ENCODE measurements at places on chromosomes 3 and 15. TPM values are rescaled to one million over a fixed set of nuclear protein-coding genes. Genes with fewer than 3 reads are reported as not detected.

GRCh38 chr15:33839540-33839939 lies 128.8 kb upstream of the CHRM5 start:
- DNase-seq = no peak

The CPNE9 gene
- not detected for total RNA-seq

DNA sequence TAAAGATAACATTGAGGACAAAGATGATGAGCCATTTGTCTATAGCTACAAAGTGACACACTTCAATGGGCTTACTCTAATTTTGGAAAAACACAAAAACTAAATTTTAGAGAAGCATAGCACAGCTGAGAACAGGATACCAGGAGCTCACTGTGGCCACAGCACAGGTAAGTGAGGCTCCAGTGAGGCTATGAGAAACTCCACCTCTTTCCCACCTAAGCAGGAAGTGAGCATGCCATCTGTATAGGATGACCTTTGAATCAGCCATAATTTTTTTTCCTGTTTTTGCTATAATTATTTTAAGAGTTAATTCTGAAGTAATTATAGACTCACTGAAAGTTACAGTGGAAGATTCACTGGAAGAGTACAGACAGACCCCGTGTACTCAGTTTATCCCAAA lies 82.1 kb upstream of the DCLK3 start:
- DNase-seq = no peak

The NRROS gene
- total RNA-seq = 44.0 TPM

GRCh38 chr15:26698555-26698954 lies 74.3 kb downstream of the GABRB3 start:
- DNase-seq = no peak

The TPRG1 gene
- total RNA-seq = 3.7 TPM

GRCh38 chr3:123419850-123420297 lies 29.0 kb downstream of the ADCY5 start:
- DNase-seq = no peak

The LXN gene
- total RNA-seq = 9.3 TPM

DNA sequence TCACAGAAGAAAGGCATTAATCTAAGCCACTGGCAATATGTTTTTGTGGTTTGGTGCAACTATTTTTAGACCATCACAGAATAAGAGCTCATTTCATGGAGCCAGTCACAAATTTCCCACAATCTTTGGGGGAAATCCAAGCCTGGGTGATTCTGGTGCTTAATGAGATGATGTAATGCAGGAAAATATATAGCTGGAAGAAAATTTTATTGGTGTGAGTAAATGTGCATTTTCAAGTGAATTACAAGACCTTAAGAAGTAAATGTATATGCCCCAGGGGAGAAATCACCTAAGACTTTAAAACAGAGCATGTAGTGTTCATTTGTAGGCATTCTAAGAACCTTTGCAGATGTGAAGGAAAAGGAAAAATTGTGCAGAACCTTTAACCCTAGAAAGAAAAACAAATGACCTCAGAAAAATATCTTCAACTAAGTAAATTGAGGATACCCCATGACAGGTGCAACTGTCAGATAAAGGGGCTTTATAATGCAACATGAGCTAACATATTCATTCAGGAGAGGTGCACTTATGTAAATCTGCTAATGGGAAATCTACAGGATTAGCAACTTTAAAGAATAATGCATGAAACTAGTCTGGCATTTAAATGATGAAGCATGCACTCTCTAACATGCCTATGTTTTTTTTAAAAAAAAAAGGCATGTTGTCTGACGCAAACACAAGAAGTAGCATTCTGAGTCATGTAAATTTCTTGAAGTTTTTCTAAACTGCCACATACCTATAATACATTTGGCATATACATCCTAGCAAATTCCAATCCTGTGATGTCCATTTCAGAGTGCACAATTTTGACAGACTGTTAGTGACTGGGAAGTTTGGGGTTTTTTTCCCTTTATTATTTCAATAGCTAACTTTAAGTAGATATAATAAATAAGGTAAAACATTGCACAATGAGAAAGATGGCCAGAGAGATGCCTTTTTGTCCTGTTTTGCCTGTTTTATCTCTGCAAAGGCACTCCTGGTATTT lies 105.1 kb downstream of the MEX3B start:
- no peak for DNase-seq

DNA sequence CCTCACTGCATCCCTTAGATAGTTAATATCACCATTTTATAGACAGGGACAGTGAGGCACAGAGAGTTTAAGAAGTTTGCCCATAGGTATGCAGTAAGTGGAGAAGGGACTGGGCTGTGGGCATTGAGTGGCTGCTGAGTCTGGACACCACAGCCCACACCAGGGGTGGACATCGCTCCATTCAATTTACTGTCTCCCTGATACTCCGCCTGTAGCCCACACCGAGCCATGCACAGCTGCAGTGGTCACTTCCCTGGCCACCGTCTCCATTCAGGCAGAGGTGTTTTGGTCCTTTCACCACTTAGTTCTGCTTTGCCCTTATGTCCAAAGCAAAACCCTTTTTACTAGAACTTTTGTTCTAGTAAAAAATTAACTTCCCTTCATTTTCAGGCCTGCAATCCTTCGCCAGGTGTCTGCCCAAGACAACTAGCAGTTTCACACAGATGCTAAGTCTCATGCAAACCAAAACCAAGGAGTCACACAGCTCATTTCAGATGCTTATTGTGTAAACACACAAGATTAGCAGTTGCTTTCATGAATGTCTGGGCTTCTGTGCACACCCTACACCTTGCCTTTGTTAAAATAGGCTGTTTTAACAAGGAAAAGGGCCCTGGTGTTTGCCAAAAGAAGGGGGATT lies 30.1 kb downstream of the ZNF35 start:
- no peak for DNase-seq

GRCh38 chr3:37582086-37582485 lies 279.6 kb upstream of the CTDSPL start:
- no peak for DNase-seq

DNA sequence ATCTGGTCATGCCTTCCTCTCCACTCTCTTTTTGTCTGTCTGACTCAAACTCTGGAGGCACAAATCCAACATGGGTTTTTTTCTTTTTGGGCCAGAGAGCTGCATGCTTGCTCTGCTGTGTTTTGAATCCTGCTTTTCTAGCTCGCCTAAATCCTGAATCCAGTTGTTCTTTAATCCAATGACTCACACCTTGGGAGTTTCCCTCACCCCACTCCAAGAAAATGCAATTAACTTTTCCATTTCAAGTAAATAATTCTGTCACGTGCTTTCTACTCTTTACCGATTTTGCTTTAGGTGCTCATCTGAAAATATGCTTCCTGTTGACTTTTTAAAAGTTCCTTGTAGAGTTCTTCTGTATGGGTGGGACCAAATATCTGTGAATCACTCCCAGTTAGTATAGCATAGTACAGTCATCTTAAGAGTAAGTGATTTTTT lies 47.6 kb downstream of the SLMAP start:
- DNase-seq = no peak

The NFKBIZ gene
- 27.3 TPM for total RNA-seq

DNA sequence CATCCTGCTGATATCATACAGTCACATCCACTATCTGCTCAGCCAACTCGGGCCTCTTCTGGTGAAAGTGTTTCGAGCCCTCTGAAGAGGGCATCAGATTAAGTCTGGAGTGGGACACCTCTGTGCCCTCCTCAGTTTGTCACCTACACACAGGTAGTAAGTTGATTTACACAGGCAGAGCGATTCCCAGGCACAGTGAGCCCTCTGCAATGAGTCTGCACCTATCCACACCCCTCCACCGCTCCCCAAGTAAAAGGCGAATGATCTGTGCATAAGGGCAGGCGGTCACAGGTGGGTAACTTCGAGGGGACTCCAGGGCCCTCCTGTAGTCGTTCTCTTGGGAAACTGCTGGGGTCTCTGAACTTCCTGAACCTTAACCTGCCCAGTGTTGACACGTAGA lies 152.0 kb downstream of the ATP10A start:
- no peak for DNase-seq

Measured in GM12878 (cell line).